ENCODE measurements at places on chromosomes 3 and 15. TPM values are rescaled to one million over a fixed set of nuclear protein-coding genes. Genes with fewer than 3 reads are reported as not detected.

The ITIH3 gene
- total RNA-seq, result not detected

The FGD5 gene
- total RNA-seq, result 0.10 TPM

DNA sequence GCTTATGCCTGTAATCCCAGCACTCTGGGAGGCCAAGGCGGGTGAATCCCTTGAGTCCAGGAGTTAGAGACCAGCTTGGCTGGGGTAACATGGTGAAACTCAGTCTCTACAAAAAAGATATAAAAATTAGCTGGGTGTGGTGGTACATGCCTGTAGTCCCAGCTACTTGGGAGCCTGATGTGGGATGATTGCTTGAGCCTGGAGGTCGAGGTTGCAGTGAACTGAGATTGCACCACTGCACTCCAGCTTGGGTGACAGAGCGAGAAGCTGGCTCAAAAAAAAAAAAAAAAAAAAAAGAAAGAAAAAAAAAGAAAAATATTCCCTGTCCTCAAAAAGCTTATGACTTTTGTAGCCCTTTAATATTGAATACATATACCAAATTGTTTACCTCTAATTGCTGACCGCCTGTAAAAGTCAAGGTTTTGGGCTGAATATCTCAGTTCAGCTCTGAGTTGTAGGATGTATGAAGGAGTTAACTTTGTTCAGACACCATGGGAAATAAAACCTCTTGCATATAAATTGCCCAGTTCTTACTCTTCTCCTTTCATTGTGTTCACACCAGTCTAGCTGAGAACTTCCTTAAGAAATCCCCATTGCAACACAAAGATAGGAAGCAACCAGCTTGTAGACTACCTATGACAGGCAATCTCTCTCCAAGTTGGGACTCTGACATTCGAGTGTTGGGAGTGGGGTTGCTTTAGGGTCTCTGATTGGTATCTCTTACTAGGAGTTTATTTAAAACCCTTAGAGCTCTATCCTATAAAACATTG is 97.6 kb upstream of the RASGRP1 start:
- H3K27ac ChIP-seq, result peak overlapping the region; percentile 22
- no peak overlapping the region for H3K4me3 ChIP-seq
- peaks cover 23% of the 10 kb centered on the region for H3K36me3 ChIP-seq
- H3K27me3 ChIP-seq, result no peaks in the 10 kb centered on the region
- peaks cover 73% of the 10 kb centered on the region for H3K4me1 ChIP-seq

GRCh38 chr15:55999658-56000057 is 6.2 kb upstream of the NEDD4 start:
- H3K4me3 ChIP-seq, result no peak overlapping the region
- H3K4me1 ChIP-seq, result no peaks in the 10 kb centered on the region
- DNase-seq, result no peak
- no peak overlapping the region for H3K27ac ChIP-seq
- H3K27me3 ChIP-seq, result peaks cover 39% of the 10 kb centered on the region
- no peaks in the 10 kb centered on the region for H3K36me3 ChIP-seq

DNA sequence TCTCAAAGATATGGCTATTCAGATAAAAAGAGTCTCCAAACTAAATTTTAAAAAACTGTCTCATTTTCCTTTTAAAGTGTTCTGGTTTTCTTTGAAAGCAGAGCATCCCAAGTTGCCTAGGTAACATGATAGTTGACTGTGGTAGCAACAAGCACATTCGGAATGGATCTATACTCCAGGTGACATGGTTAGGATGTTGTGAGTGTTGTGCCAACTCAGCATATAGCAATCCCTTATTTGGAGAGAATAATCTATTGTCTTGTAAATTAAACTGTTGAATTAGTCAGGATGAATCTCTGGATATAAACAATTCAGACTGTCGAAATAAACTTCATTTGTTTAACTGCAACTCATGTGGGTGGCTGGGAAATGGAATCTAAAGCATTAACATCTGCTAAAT is 418.6 kb downstream of the TUSC7 start:
- DNase-seq, result no peak
- no peaks in the 10 kb centered on the region for H3K36me3 ChIP-seq
- H3K4me1 ChIP-seq, result no peaks in the 10 kb centered on the region
- H3K27ac ChIP-seq, result no peak overlapping the region
- H3K4me3 ChIP-seq, result no peak overlapping the region
- no peaks in the 10 kb centered on the region for H3K27me3 ChIP-seq

GRCh38 chr3:25313286-25313685 is 114.8 kb upstream of the RARB start:
- H3K4me3 ChIP-seq, result no peak overlapping the region
- DNase-seq, result no peak
- no peaks in the 10 kb centered on the region for H3K36me3 ChIP-seq
- no peaks in the 10 kb centered on the region for H3K4me1 ChIP-seq
- no peaks in the 10 kb centered on the region for H3K27me3 ChIP-seq
- no peak overlapping the region for H3K27ac ChIP-seq

DNA sequence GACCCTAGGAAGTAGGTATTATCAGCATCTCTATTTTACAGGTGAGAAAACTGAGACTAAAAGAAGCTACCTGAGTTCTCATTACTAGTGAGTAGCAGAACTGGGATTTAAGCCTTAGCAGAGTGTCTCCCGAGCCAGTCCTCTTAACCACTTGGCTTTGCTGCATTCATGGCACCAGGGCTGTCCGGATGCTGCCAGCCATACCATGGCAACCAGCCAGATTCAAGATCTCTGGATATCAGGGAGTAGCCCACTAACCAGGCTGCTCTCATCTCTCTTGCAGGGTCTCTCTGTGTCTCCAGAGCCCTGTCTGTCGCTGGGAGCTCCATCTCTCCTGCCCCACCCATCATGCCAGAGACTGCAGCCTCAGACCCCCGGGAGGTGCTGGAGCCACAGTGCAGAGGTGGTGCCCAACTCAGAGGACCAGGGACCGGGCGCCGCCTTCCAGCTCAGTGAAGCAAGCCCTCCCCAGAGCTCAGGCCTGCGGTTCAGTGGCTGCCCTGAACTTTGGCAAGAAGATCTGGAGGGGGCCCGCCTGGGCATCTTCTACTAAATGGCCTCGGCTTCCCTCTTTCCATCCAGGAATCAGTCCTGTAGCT is 1.7 kb downstream of the MESP2 start:
- no peak for DNase-seq
- H3K36me3 ChIP-seq, result no peaks in the 10 kb centered on the region
- H3K4me1 ChIP-seq, result peaks cover 29% of the 10 kb centered on the region

DNA sequence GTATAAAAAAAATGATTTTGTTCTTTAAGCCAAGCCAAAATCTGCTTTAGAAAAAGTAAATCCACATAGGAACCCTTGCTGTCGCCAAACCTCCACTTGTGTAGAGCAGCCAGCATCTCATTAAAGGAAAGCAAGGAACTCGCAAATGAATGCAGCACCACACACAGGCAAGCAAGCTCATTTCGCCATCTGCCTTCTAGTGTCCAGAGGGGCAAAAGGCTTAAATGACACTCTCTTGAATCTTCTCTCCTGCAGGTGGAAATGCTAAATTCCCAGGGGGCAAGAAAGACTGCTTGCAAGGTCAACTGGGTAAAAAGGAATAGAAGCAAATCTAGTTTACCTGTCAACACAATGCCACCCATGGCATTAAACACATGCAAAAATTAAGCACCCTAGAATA is 2.4 kb downstream of the MB21D2 start:
- peaks cover 59% of the 10 kb centered on the region for H3K4me1 ChIP-seq
- peaks cover 41% of the 10 kb centered on the region for H3K36me3 ChIP-seq
- DNase-seq, result no peak
- H3K4me3 ChIP-seq, result peak overlapping the region; percentile 91
- H3K27ac ChIP-seq, result peak overlapping the region; percentile 47

All from activated CD4-positive, alpha-beta memory T cell treated with anti-CD3 and anti-CD28 coated beads, Interleukin-2, amount 10 ng/mL, durations not matched to agents 7 days and 5 days (primary cell).